ENCODE measurements at places on chromosomes 5 and 9. TPM values are rescaled to one million over a fixed set of nuclear protein-coding genes. Genes with fewer than 3 reads are reported as not detected.

Gene QRFP
- not detected for total RNA-seq

Gene PRSS3
- 47.3 TPM for total RNA-seq

Gene FGF10
- total RNA-seq = 0.79 TPM

Gene HMMR
- total RNA-seq = 0.86 TPM

Gene CATSPER3
- 0.16 TPM for total RNA-seq

Gene PCDHAC1
- under 0.01 TPM for total RNA-seq

Gene CKMT2
- 1.3 TPM for total RNA-seq

Gene PCDHGB2
- 4.1 TPM for total RNA-seq

Gene TAL2
- total RNA-seq = not detected

Gene PCDHGC4
- total RNA-seq = 3.3 TPM

Gene NOL8
- 22.4 TPM for total RNA-seq

Gene STPG3
- total RNA-seq = not detected

Gene RANBP17
- 7.2 TPM for total RNA-seq

Gene STXBP1
- 23.2 TPM for total RNA-seq

Gene BTNL3
- total RNA-seq = not detected

Gene MLANA
- total RNA-seq = not detected

Gene CCL28
- 1.4 TPM for total RNA-seq

Gene NTNG2
- total RNA-seq = 3.5 TPM

Gene NEUROG1
- total RNA-seq = not detected

Gene BTNL8
- not detected for total RNA-seq

Gene IFNB1
- not detected for total RNA-seq

Gene IL9
- total RNA-seq = not detected

Gene ADAM19
- 4.9 TPM for total RNA-seq

Gene CCDC180
- total RNA-seq = 5.2 TPM

Gene PCDHGA10
- total RNA-seq = 2.3 TPM

Measured in bronchial smooth muscle cell (primary cell).